Hypothalamus (tissue), 51 donors: ENCODE measurements at places on chromosomes 5 and 9.

DNA sequence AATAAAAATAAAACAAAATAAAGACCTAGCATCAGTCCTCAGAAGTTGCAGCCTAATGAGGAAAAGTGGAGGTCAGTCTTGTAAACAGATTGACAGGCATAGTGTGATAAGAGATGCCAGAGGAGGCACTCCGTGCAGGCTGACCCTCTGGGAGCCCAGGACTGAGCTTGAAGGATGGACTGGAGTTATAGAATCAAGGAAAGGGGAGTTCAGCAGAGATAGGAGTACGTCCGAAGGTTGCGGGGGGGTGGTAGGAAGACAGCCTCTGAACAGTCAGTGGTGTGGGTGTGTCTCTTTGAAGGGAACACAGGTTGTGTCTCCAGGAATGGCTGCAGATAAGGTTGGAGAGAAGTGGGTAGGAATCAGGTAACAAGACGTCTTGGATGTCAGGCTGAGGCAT lies 126.1 kb upstream of the CPEB4 start:
- no peak for DNase-seq

DNA sequence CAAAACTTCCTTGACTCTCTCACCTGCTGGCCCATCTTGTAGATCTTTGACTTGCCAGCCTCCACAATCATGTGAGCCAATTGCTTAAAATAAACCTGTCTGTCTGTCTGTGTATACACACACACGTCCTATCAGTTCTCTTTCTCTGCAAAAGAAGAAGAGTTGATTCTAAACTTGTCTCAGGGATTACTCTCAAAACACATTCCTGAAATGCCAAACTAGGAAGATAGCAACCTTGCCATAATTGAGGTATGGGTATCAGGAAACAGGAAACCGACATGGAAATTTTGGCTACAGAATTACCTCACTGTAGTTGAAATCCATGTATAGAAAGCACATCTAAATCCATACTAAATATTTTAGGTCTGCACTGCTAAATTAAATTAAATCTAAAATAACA lies 483.4 kb downstream of the PLK2 start:
- no peak for DNase-seq

DNA sequence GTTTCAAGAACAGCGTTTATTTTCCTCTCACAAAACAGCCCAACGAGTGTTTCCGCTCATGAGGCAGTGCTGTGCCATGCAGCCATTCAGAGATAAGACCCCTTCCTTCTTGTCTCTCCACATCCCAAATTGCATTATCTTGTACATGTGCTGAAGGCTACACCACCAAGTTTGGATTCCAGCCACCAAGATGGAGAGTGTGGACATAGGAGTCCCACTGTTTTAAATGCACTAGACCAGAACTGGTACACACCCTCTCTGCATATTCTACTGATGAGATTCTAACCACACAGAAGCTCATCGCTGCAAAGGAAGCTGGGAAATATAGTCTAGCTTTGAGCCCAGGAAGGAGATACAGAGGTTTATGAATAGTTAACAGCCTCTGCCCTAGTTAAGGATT lies 509.4 kb downstream of the NFIB start:
- DNase-seq: no peak

- DNase-seq: no peak
Observed at GRCh38 chr5:80576383-80576782, 6.3 kb upstream of the ANKRD34B start.

DNA sequence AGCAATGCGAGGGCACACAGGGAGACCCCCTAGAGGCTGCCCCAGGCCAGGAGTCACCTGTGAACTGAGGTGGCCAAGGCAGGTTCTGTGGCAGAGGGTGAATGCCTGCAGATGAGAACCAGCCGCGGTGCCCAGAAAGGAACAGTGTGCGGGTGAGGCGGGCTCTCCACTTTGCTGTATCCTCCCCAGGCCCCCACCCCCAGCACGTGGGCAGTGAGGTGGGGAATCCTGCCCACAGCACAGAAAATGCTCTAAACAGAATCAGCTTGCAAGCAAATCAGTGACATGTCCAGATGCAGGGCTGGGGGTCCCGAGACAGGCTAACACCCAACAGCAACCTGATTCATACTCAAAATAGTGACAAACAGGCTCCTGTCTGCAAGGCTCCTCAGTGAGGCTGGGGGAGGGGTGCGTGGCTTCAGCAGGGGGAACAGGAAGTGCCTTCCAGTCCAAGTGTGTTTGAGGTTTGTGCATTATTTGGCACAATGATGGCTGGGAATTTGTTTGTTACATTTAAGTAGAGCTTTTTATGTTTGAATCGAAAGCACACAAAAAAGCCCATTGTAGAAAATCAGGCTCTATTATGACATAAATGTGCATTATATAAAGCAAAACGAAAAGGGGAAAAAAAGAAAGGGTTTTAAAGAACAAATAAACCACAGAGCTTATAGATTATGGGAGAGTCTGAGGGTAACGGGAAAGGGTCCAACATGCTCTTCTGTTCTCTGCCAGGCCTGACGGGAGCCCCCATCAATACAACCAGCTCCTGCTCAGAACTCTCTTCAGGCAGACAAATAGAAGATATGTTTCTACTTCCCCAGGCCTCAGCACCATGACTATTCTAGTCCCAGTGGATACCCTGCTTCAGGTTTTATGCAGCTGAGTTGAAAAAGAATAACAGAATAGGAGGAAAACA lies 201.3 kb downstream of the HSD17B3 start:
- DNase-seq: no peak

DNA sequence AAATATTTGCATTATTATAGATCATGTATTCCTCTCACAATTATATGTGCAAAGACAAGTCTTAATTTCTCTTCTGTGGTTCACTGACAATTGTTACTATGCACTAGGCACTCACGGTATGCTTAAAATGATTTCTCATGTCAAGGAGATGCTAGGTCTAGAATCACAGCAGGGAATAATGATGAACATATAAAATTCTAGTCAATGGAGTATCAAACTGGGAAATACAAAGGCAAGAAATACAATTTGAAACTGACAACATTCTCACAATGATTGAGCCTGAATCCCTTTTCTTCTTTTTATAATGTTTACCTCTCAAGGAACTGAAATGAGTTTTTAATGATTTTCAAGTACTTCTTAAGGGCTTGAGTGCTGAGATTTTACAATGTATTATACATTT lies 302.3 kb upstream of the GRAMD2B start:
- DNase-seq: no peak
